ENCODE measurements at places on chromosomes 3 and 15.

DNA sequence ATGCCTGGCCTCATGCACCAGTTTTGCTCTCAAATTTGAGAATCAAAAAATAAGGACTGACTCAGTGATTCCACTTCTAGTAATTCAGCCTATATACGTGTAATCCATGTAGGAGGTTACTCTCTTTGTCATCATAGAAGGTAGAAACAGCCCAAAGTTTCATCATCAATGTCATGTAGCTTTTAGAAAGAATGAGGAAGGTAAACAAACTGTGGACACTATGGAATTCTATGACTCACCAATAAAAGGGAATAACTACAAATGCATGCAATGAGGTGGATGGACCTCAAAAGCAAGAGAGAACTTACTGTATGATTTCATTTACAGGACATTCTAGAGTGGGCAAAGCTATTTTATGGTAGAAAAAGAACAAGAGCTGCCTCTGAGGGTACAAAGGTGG, 93.2 kb upstream of the LRIG1 start:
- no peak for DNase-seq

GRCh38 chr15:65054333-65055200, 9.4 kb downstream of the SLC51B start:
- DNase-seq = peak; percentile 75

DNA sequence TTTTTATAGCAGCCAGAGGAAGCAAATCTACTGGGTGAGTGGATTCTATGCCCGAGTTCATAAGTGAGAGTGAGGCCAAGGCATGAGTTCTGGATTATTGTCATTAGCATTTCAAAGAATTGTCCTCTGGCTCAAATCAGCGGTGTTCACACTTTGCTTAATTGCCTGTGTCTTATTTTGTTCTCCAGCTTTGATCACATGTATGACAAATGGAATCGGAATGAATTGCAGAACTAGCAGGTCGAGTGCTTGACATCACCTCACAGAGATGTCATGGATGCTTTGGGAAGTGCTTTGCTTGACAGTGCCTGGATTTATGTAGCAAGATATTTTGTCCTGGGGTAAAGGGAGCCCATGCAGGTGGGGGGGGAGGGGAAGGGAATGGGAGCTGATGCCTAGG, 68.0 kb downstream of the SH3GL3 start:
- DNase-seq = no peak

DNA sequence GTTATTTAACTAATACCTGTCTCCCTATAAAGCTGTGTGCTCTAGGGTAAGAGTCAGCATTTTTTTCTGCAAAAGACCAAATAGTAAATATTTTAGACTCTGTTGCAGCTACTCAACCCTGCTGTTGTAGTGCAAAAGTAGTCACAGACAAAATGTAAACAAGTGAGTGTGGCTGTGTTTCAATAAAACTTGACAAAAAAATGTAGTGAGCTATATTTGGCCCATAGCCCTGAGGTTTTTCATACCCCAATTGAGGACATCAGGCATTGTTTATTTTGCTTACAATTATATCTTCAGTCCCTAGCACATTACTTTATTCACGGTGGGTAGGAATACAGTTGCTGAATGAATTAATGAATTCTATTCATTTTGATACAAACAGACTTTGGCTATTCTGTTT, 58.7 kb upstream of the TBC1D5 start:
- DNase-seq = no peak

- DNase-seq = no peak
These were observed 77.4 kb downstream of the SLTM start for GRCh38 chr15:58856086-58856485.

DNA sequence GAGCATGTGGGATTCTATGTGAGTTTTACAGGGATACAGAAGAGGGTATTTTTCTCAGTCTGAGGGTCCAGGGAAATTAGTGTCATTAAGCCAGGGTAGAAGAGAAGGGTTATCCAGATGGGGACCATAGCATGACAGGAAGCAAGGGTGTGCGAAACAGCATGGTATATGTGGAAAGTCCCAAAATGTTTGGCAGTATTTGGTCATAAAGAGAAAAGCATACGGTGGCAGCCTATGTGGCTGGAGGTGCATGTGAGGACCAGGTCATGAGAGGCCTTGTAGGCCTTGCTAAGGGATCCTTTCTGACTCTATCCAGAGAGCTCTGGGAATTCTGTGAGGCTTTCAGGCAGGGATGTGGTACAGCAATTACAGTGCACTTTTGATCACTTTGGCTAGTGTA, 411.4 kb downstream of the AGBL1 start:
- DNase-seq = no peak

DNA sequence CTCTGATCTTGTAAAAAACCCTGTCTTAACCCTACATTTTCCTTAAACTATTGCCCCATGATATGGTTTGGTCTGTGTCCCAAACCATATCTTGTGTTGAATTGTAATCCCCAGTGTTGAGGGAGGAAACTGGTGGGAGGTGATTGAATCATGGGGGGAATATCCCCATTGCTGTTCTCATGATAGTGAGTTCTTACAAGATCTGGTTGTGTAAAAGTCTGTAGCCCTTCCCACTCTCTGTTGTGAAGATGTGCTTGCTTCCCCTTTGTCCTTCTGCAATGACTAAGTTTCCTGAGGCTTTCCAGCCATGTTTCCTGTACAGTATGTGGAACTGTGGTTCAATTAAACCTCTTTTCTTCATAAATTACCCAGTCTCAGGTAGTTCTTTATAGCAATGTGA, 881.4 kb downstream of the DIPK2A start:
- no peak for DNase-seq

DNA sequence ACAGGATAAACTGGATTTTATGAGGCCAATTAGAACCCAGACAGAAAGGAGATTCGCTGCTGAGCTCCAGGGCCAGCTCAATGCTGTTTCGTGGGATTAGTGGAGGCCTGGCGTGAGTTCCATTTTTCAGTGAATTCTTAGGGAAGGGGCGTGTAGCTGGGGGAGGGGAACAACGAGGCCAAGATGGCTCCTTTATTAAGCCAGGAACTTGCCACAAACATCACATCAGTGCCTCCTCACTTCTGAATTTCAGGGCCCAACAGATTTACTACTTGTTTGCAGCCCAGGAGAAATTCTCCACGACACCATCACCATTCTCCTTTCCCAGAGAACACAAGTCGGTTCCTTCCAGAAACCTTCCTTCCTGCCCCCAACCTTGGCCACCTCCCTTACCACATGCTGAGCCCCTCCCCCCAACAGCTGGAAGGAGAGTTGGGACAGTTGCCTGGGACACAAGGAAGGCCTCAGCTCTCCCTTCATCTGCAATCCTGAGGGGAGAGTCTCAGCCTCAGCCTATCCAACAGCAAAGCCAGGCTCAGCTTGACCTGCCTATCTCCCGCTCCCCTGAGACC, 5.8 kb downstream of the IGDCC4 start:
- peak; percentile 44 for DNase-seq

DNA sequence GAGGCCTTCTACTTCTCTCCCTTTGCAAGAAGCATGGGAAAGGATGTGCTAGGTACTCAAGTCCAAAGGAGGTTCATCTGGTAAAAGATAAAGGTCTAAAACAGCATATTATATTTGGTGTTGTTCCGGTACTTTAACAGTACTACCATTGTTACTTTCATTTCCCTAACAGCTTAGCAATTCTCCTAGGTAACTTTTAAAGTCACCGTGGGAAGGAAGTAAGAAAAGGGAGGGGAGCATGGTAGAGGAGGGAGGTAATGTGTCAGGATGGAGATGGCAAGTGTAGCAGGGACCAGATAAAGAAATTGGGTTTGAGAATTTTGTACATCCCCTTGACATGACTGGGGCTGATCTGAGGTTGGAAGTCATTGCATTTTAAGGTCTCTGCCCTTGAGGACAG, 89.4 kb upstream of the SKOR1 start:
- no peak for DNase-seq

GRCh38 chr3:14244521-14245247, 66.1 kb downstream of the LSM3 start:
- DNase-seq = no peak

DNA sequence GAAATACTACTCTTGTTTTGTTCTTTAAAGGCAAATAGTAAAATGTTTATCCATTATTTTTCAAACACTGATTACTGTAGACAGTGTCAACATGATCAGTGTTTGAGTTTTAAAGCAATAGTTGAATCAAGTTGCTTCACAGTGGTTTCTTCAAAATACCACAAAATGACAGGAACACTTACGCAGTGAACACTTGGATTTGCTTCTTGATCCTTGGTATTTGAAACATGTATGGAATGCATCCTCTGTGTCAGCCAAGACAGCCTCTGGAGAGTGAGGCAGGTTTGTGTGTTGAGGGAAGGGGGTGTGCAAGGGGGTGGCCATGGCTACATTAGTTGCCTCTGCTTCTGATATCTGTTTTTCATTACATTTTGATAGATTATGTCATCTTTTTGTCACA, 413.0 kb downstream of the RBMS3 start:
- DNase-seq = no peak

GRCh38 chr3:42119561-42120355, 28.6 kb downstream of the TRAK1 start:
- no peak for DNase-seq

DNA sequence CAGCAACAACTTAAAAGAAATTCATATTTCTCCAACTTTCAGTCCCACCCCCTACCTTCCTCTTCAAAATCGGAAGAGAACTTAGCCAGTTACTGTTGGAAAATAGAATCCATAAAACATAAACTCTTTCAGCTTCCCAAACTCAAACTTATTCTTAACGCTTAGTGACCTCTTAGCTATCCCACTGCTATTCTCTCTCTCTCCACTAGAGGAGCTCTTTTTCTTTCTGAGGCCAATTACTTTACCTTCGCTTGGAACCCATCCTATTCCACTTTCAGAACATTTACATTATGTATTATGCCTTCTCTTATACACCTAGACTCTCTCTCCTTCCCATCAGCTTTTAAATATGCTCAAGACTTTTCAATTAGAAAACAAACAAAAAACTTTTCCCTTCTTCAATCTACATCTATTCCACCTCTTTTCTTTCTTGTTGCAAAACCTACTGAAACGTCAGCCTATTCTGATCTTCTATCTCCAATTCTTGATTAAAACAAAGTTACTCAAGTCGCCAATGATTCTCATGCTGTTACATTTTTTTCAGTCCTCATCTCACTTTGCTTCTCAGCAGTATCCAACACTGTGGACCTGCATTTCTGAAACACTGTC, 13.4 kb upstream of the GHSR start:
- no peak for DNase-seq

GRCh38 chr3:104411757-104412156, 955.0 kb upstream of the ALCAM start:
- DNase-seq = no peak

DNA sequence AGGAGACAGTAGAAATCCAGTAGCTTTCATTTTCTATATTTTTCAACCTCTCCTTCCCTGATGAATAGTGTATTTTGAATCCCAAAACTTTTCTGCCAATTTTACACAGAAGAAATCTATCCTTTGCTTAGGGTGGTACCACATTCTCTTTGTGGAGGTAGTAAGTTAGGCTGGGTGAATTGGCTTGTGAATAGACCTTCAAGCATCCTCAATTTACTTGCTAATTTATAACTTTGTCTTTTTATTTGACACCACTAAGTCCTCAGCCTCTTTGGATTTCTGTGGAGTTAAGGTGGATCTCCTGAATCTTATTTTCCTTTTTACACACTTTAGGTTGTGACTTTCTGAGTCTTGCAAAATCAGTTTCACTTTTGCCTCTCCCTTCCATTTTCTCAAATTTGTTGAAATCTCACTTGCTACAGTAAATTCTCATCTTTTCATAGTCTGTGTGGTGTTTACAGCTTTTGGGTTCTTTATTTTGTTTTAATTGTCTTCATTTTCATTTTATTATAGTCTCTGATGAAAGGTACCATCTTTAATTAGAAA, 5.7 kb upstream of the PLSCR1 start:
- DNase-seq = no peak

- no peak for DNase-seq
These were observed 26.7 kb downstream of the EAF1 start for GRCh38 chr3:15453991-15454625.

DNA sequence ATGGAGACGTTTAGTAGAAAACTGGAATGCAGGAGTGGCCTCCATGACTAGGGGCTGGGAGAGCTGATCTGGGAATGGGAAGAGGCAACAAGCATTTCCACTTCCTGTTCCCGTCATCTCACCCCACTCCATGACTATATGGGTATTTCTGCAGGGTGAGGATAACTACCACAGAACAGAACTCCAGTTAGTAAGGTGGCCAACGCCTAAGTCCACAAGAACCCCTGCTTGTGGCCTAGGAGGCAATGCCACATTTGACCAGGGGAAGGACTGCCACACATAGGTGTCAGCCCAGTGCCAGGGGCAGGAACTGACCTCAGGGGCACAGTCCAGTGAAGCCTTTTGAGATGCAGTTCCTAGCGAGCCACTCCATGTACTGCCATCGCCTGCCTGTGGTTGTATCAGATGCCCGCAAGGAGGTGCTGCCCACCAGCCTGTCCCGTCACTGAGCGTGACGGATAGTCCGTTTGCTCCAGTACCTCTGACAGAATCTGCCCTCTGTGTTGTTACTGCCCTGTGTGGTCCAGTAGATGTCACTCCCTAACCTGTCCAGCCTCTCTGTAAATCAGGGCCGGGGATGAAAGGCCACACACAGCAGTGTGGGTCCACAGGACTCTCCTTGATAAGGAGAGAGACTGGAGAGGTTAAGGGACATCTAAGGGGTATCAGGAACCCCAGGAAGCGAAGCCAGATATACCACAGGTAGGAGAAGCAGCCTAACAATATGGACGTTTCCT, 3.5 kb upstream of the MTFMT start:
- peak; percentile 40 for DNase-seq

DNA sequence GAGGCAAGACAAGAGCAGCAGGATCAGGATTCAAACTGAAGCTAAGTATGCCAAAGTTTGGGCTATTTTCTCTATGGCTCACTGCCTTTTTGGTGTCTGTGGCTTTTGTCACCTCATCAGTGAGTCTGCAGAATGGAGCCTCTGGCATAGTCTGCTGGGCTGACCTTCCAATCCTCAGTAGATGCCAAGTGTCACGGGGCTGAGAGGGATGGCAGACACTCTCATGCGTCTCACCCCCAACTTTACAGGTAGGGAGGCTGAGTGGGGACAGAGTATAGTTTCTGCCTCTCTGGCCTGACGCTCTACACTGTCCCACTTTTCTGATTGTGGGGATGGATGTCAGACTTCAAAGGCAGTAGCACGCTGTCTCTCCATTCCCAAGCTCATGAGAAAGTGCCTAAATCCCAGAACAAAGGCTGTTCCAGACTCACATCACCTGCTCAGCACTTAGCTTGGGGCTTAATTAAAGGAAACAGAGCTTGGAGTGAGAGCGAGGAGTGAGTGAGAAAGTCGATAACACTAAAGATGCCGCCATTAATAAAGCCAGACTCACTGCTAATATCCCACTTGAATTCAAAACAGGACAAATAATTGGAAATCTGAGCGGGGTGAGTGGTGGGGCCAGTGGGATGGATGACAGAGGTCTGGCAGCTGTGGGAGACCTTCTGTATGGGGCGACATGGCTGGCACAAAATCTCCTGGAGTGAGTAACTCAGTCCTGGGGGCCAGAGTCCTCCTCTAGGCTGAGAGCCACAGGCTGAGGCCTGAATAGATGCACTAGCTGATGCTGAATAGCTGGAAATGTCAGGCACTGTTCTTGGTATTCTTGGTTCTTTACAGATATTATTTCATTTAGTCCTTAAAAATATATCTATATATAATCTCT, 78.4 kb upstream of the MRPS22 start:
- no peak for DNase-seq
